ENCODE measurements at places on chromosomes 12 and 14. TPM values are rescaled to one million over a fixed set of nuclear protein-coding genes. Genes with fewer than 3 reads are reported as not detected.

The TAS2R31 gene
- total RNA-seq = 3.1 TPM

The AMHR2 gene
- not detected for total RNA-seq

The CNIH1 gene
- 54.2 TPM for total RNA-seq

The BHLHE41 gene
- total RNA-seq = 0.55 TPM

The SPIC gene
- not detected for total RNA-seq

The KANSL2 gene
- 66.8 TPM for total RNA-seq

The CLMN gene
- total RNA-seq = 0.70 TPM

The NEUROD4 gene
- total RNA-seq = not detected

The SLC35E3 gene
- 8.2 TPM for total RNA-seq

DNA sequence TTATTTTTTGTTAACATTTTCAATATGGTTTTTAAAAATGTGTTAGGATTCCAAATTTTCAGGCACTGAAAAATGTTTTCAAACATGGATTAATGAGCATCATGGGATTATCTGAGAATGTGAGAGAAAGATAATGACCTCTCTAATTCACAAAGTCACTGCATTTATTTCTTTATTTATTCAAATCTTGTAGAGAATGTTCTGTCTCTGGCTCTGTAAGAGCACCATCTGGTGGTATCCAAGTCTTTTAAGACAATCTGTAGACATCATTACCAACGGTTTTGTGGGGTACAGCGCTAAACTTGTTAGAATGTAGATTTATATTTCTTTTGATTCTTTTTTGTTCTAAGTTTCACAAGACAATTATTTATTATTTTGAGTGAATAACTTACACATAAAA, 956.0 kb upstream of the NOVA1 start:
- no peak for DNase-seq
- H3K4me1 ChIP-seq = no peaks in the 10 kb centered on the region
- H3K36me3 ChIP-seq = no peaks in the 10 kb centered on the region
- H3K27ac ChIP-seq = no peak overlapping the region
- no peaks in the 10 kb centered on the region for H3K27me3 ChIP-seq

DNA sequence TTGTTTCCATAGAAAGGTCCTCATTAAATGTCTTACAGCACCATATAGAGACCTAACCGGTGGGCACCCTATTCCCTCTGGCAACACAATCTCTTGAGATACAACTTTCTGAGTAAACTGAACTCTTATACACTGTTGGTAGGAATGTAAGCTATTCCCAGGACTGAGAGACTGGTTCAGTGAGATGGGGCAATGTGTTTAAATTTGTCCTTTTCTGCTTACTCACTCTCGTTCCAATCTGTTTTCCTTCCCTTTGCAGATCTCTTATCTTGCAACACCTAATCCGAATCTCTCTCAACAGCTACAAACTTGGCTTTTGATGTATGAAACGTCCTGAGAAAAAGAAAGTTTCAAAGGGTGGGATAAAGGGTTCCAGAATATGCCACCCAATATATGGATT, 26.1 kb upstream of the ETV6 start:
- DNase-seq = no peak

DNA sequence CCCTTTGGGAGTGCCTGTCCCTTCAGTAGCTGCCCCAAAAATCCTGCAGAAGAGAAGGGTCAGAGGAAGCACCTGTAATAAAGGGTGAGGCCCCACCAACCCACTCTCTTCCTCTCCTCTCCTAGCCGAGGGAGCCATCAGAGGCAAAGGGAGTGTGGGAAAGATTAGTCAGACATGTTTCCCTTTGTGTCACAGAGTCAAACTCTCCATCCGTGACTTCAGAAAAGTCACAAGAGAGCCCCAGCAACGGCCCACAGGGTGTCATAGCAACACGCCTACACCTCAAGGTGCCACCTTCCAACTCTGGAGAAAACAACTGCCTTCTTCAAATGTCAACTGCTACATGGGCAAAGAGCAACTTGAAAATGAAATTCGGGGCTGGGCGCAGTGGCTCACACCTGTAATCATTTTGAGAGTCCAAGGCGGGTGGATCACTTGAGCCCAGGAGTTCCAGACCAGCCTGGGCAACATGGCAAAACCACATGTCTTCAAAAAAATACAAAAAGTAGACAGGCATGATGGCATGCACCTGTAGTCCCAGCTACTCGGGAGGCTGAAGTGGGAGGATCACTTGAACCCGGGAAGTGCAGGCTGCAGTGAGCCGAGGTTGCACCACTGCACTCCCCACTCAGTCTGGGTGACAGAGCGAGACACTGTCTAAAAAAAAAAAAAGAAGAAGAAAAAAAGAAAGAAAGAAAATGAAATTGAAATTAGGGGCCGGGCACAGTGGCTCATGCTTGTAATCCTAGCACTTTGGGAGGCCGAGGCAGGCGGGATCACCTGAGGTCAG, 17.7 kb upstream of the CD27 start:
- H3K36me3 ChIP-seq = no peaks in the 10 kb centered on the region
- H3K27ac ChIP-seq = peak overlapping the region; percentile 63
- DNase-seq = peak; percentile 77
- peaks cover 50% of the 10 kb centered on the region for H3K4me1 ChIP-seq

- no peaks in the 10 kb centered on the region for H3K27me3 ChIP-seq
- H3K4me3 ChIP-seq = no peak overlapping the region
- peak overlapping the region; percentile 72 for H3K27ac ChIP-seq
Measured at GRCh38 chr12:92398565-92399309, 253.1 kb upstream of the BTG1 start.

- no peaks in the 10 kb centered on the region for H3K27me3 ChIP-seq
- H3K4me3 ChIP-seq = no peak overlapping the region
- DNase-seq = no peak
- H3K27ac ChIP-seq = no peak overlapping the region
Measured at GRCh38 chr12:5294274-5295070, 137.4 kb upstream of the NTF3 start.

- H3K27me3 ChIP-seq = no peaks in the 10 kb centered on the region
- H3K36me3 ChIP-seq = no peaks in the 10 kb centered on the region
- H3K27ac ChIP-seq = no peak overlapping the region
- no peak for DNase-seq
- peaks cover 26% of the 10 kb centered on the region for H3K4me1 ChIP-seq
Measured at GRCh38 chr12:6370994-6371754, 4.2 kb downstream of the SCNN1A start.

DNA sequence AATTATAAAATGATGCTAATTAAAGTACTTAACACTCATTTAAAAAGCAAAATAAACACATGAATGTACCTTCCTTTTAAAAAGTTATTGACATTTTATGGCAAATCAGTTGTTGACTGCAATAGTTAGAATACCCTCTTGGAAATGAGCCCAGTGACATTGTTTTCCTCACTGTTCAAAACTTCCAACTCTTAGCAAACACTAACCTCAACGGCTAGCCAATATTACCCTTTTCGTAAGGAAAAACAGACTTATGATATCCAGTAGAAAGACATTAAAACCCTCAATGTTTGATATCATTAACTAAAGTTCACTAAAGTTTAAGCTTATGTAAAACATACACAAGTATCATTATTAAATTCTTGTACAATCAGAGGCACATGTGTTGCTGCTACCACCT, 83.6 kb downstream of the EPS8 start:
- H3K27me3 ChIP-seq = no peaks in the 10 kb centered on the region
- no peaks in the 10 kb centered on the region for H3K36me3 ChIP-seq
- peaks cover 2% of the 10 kb centered on the region for H3K4me1 ChIP-seq
- no peak overlapping the region for H3K27ac ChIP-seq
- no peak for DNase-seq

All from CD4-positive, alpha-beta memory T cell (primary cell).